ENCODE measurements at places on chromosomes 12 and 14.

DNA sequence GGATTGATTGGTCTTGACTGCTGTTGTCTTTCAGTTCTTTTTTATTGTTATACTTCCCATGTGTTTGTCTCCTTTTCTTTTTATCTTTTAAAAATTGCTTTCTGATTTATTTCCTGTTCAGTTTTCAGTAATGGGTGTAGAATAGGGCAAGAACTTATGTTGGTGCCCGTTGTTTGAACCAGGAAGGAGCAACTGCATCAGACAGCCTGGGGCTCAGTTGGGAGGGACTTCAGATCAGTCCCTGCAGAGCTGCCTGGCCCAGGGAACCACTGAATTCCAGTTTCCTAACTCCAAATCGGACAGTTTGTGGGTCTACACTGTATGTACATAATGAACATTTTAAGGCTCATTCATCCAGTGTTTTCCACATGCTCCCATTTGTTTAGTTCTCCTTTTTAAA lies 64.9 kb downstream of the FBXO34 start:
- no peak for DNase-seq

DNA sequence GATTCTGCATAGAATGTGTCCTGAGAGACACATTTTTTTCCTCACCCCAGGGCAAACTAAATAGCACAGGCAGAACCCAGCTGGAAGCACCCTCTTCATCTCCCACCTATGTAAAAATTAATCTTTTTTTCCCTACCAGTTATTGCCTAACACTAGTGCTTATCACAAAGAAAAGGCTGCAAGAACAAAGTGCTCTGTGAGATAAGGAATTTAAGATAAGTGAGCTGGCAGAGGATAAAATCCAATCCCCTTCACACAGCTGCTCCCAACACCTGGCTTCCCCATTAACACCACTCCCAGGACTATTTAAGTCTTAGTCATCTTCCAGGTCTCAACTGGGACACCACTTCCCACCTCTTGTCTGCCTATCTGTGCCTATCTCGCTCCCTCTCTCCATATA lies 75.2 kb downstream of the TTC9 start:
- no peak for DNase-seq

GRCh38 chr14:76090616-76091391 lies 60.9 kb upstream of the GPATCH2L start:
- no peak for DNase-seq

DNA sequence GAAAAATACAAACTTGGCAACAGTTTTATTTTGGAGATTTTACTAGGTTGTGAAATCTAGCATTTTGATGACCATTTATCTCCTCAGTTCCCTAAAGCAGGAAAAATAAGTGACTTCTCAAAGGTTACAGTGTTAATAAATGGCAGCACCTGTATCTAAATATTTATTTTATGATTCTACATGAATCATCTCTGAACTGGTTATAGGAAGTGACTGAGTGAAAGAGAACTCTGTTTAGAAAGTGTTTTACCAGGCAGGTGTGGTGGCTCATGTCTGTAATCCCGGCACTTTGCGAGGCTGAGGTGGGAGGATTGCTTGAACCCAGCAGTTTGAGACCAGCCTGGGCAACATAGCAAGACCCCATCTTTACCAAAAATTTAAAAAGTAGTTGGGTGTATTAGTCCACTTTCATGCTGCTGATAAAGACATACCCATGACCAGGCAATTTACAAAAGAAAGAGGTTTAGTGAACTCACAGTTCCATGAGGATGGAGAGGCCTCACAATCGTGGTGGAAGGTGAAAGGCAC lies 26.3 kb downstream of the MIPOL1 start:
- DNase-seq = no peak

DNA sequence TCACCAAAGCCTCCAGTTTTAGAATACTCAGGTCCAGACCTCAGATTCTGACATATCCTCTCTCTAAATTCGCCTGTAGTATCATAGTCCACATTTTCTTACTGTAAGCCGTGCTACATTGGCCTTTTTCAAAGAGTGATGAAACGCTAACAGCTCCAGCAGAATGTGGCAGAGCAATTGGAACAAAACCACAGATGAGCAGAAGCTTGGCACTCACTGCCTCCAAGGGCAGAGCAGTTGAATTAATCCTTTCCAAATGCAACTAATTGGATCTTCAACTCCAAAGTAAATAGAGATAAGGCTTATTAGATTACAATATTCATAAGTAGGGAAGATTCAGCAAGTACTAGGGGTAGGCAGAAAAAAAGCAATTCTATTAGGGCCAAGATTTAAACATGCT lies 128.3 kb downstream of the SLC35F4 start:
- no peak for DNase-seq

DNA sequence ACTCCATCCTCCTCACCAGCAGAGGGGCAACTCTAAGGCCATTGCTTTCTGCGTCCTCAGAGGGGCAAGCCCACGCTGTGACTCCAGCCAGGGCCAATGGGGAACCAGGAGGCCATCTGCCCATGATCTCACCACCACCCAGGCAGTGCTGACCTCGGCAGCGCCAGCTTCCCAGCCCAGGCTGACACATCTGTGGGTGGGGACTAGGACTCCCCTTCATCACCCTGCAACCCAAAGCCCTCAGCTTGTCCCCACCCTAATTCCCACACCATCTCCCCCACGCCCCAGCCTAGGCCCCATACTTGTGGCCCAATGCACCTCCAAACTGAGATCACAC lies 58.6 kb downstream of the VWF start:
- no peak for DNase-seq

GRCh38 chr12:104697186-104697585 lies 240.4 kb downstream of the CHST11 start:
- DNase-seq = no peak

DNA sequence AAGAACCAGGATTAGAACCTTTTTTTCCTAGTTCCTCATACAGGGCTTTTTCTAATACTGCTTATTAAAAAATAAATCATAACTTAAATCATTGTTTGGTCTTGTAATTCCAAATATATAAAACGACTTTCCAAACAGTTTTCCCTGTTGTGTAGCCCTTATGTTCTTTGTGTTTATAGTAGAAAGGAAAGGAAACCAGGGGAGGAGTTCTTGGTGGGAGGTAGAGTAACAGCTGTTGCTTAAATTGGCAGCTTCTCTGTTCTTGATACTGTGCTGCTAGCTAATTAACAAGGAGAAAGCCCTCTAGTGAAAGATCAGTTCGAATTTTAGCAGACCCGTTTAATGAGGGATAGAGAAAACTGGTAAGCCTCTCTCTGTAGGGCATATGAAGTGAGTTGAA lies 15.0 kb downstream of the SRP54 start:
- peak; percentile 74 for DNase-seq

GRCh38 chr12:64010069-64010686 lies 165.7 kb downstream of the SRGAP1 start:
- no peak for DNase-seq

DNA sequence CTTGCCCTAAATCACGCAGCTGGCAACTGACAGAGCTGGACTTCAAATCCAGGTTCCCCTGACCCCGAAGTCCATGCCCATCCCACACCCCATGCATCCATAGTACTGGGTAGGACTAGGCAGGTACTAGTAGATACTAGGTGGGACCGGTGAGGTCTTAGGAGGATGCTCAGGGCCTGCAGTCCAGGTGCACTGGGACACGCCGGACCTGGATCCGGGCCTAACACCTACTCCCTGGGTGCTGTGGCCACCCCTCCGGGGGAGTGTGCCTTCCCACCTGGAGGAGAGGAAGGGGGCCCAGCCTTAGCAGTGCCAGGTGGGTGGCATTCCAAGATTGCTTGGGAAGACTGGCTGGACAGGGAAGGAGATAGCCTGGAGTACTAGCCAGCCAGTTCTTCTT lies 64.8 kb downstream of the CACNA1C start:
- no peak for DNase-seq

DNA sequence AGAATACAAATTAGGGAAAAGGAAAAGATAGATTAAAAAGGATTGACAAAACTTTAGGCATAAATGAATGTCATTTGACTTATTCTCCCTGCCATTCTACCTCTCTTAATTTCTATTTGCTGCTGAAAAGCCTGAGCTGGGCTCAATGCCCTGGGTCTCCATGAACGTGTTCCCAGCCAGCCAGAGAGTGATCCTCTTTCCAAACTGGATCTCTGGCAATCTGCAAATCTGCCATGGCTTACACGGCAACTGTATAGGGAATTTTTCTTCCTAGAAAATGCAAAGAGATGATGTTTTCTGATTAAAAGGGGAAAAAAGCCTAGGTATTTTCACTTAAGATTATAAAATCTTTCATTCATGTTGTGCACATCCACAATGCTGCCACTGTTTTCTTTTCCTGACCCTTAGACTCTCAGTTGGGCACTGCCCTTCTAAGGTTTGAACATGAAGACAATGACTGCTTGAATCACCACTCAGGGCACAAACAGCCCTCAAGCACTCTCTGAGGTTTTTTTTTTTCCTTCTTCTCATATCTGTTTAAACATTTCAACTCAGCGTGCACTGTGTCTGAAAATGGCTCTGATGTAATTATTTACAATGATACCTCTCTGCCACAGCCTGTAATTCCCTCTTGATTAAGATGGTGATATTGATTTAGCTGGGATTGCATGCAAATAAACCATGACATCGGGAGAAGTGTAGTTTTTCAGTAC lies 60.3 kb downstream of the DACT1 start:
- peak; percentile 8 for DNase-seq

- no peak for DNase-seq
Measured at GRCh38 chr12:20282401-20282800, 85.9 kb upstream of the PDE3A start.

- no peak for DNase-seq
Measured at GRCh38 chr12:16086942-16087341, 175.8 kb downstream of the DERA start.

DNA sequence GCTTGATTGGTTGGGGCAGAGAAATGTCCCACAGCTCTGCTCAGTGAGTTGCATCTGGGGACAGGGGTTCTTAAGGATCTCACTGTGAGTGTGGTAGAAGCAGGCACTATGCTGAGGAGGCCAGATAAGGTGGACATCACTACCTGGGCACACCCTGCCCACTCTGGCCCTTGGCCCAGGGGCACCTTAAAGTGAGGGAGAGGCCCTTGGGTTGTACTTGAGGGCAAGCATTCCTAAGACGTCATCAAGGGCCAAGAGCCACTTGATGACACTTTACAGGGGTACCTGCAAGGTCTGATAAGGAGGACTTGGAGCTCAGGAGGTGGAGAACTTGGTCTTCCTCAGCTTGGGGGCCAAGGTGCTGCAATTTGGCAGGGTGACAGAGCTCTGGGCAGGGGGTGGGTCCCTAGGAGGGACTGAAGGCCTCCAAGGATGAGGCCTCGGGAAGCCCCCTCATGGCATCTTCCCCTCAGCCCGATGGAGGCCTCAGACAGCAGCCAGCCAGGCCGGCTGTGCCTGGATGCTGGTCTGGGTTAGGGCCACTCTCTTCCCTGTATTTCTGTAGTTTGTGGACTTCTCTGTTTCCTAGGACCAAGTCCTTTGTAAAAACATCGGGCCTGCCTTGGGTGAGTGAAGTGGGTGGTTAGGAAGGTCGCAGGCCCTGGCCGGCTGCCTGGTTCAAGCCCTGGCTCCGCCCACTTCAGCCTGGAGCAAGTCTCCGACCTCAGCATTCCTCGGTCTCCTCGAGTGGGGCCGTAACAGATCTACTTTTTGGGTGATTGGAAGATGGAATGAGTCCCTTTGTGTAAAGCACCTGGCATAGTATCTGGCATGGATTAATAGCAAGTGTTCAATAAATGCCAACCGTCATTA lies 24.8 kb downstream of the GPR68 start:
- DNase-seq = no peak

DNA sequence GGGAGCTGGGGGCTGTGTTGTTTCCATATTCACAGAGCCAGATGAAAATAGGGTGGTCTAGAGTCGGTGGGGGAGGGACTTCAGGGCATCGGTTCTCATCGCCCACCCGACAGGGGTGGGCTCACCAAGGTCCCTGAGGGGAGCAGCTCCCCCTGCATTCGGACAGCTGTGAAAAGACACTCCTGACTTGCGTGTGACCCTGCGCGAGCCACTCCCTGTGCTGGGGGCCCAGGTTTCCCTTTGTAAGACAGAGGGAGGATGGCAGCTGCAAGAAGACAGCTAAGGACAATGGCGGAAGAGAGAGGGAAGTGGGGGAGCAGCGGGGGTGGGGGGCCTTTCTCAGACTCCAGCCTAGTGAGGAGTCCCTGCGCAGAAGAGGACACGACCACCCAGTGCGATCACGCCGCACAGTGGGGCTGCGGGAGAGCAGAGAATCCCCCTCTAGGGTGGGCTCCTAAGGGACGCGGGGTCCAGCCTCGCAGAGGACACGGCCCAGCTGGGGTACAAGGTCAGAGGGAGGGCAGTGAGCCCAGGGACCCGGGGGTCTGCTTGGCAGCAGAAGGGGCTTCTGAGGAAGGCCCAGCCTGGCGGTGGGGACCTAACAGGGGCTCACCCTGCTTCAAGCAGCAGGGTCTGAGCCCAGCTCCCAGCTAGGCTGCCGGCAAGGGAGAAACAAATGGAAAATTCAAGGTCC lies 326.9 kb upstream of the DIO3 start:
- no peak for DNase-seq

- DNase-seq = no peak
Measured at GRCh38 chr14:72164420-72165228, 232.4 kb downstream of the RGS6 start.

GRCh38 chr14:69413483-69413882 lies 15.0 kb downstream of the SLC39A9 start:
- DNase-seq = no peak

DNA sequence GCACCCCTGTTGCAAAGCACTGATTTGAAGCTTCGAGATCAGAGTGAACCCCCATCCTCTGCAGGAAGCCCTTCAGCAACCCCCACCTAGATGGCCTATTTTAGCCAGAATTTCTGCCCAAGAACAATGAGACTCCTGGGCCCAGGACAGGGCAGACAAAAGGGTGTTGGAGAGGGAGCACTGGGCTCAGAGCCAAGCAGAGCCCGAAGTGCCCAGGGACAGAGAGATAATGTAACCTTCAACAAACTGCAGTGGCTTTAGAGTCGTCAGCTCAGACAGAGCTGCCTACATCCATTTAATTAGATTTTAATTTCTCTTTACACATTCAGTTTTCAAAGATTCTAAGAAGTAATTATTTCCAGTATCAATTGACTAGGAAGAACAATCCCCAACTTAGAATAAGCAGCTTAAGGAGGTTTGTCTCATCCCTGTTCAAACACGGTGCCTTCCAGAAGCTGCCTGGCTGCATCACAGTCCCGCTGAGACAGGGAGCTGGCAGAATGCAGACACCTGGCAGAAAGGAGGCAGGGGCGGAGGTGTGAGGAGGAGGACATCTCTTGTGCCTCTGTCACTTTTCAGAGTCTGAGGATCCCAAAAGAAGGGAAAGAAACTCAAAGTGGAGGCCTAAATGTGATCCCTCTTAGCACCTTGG lies 504.9 kb upstream of the CCDC196 start:
- DNase-seq = no peak

DNA sequence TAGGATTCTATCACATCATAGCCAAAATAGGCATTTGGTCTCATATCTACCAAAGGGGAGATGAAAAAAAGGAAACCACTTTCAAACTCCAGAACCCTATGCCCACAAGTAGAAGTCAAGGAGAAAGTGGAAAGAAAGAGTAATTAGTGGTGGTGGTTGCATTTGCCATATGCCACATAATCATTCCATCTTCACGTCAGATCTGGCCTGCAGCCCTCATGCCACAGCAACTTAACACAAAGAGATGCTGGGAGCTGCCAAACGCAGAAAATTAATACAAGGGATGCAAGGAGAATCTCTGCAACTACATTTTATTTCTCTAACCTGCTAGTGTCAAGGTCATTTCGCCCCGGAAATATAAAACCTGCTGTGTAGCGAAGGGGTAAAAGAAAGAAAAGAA lies 148.6 kb upstream of the FOXN3 start:
- DNase-seq = peak; percentile 16
